ENCODE measurements at places on chromosomes 2 and 18. TPM values are rescaled to one million over a fixed set of nuclear protein-coding genes. Genes with fewer than 3 reads are reported as not detected.
A peak's percentile ranks its signal among the peaks of the same experiment; 100 is the strongest.

GRCh38 chr2:240455647-240456446 is 20.4 kb downstream of the GPC1 start:
- H3K27ac ChIP-seq = peak overlapping the region; percentile 6
- peaks cover 40% of the 10 kb centered on the region for H3K27me3 ChIP-seq
- H3K4me3 ChIP-seq = peak overlapping the region; percentile 21
- no peak for DNase-seq
- H3K36me3 ChIP-seq = peaks cover 7% of the 10 kb centered on the region
- peaks cover 48% of the 10 kb centered on the region for H3K4me1 ChIP-seq

DNA sequence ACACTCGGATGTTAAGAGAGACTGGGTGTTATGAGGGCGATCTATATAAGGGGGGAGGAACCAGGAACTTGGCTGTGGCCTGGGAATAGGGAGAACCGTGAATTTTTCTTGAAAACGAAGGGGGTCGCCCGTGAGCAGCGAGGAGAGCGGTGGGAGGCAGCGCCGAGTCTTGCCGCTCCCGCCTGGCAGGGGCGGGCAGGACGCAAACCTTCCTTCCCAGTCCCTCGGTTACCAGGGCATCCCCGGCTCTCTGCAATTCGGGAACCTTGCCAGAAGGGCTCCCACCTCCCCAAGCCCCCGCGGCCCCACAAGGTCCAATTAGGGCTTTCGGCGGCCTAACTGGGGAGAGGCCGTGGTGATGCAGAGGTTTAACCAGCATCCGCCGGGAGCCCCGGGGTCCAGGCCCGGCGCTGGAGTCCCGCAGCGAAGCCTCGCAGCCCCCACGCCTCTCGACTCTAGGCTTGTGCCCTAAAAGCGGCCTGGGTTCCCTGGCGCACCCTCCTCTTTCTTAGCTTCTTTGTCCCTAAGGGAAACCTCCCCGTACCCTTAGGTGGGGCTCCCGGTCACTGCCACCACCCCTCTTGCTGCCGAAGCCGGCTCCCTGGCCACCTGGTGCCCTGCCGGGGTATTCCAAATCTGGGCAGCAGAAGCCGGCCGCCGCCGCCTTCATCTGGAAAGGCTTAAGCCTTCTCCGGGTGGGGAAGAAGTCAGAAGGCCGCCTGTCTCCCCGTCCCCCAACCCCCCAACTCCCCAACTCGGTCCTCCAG is 680 bp upstream of the FHOD3 start:
- H3K4me1 ChIP-seq = peaks cover 37% of the 10 kb centered on the region
- H3K27ac ChIP-seq = peak overlapping the region; percentile 87
- peak; percentile 91 for DNase-seq

GRCh38 chr2:242065426-242065825 is 195.9 kb downstream of the RTP5 start:
- peak; percentile 37 for DNase-seq
- H3K27ac ChIP-seq = no peak overlapping the region
- H3K4me1 ChIP-seq = no peaks in the 10 kb centered on the region
- H3K27me3 ChIP-seq = no peaks in the 10 kb centered on the region

DNA sequence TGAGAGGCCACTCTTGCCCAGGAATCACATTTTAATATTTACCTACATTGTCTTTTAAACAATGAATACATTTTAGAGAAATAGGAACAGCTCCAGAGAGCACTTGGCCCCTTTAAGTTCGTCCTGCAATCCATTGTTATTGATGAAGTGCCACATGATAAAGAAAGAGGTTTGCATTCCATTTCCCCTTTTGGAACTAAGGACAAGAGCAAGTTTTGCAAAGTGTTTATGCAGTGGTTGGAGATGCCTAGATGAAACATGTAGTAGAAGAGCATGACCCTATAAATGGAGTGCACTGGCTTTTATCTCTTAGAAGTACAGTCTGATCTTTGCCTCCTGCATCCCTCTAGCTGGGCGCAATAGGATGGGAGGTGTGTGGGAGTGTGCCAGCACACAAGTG is 118.7 kb upstream of the CNTNAP5 start:
- no peak overlapping the region for H3K27ac ChIP-seq
- no peaks in the 10 kb centered on the region for H3K36me3 ChIP-seq
- no peak overlapping the region for H3K4me3 ChIP-seq
- no peaks in the 10 kb centered on the region for H3K27me3 ChIP-seq

DNA sequence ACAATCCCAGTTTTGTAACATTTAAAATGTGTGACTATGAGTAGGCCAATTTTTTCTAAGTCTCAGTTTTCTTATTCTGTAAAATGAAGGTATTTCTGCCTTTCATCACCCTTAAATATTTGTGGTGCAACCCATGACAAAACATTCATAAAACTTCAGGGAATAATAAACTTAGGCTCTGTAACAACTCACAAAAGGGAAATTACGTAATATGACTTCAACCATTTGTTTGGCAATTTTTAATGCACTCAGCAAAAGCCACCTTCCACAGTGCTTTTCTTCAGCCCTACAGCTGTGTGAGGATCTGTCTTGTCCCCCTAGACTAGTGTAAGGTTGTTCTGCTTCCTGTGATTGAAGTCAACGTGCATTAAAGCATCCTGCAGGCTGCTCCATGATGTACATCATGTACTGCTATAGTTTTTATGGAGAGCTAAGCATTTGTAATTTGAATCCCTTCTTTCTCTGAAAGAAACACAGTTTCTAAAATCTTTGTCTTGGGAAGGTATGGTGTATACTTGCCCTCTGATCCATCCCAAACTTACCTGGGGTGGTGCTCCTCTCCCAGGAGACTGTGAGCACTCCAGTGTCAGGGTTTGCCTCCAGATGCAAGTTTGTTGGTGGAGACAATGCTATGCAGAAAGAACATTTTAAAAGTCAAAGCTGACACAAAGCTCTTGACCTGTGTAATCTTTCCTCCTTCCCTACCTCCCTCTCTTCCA is 39.1 kb downstream of the FN1 start:
- peaks cover 30% of the 10 kb centered on the region for H3K36me3 ChIP-seq
- peaks cover 52% of the 10 kb centered on the region for H3K4me1 ChIP-seq
- no peak overlapping the region for H3K4me3 ChIP-seq
- DNase-seq = no peak
- no peaks in the 10 kb centered on the region for H3K27me3 ChIP-seq
- peak overlapping the region; percentile 61 for H3K27ac ChIP-seq

GRCh38 chr2:238308177-238308576 is 12.1 kb upstream of the TRAF3IP1 start:
- no peaks in the 10 kb centered on the region for H3K36me3 ChIP-seq
- no peaks in the 10 kb centered on the region for H3K4me1 ChIP-seq
- no peak for DNase-seq
- H3K27me3 ChIP-seq = no peaks in the 10 kb centered on the region

- H3K4me3 ChIP-seq = no peak overlapping the region
- no peak overlapping the region for H3K27ac ChIP-seq
These were observed 96.7 kb downstream of the CRACDL start for GRCh38 chr2:98839292-98839691.

DNA sequence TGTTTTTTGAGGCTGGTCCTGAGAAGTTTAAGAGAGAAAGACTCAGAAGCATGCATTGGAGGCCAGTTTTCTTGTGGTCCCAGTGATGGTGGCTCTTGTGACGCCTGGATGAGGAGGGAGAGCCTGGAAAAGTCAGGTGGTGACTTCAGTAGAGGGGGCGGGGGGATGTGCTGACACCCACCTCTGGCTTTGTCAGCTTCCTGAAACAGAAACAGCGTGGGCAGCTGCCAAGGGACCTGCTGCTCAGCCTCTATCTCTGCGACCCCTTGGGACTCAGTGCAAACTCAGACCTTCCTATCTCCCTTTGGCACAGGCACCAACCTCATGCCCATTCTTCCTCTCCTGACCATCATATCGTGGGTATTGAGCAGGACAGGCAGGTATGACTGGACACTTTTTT is 6.4 kb downstream of the TGFBRAP1 start:
- no peak overlapping the region for H3K27ac ChIP-seq
- no peak overlapping the region for H3K4me3 ChIP-seq
- peaks cover 6% of the 10 kb centered on the region for H3K36me3 ChIP-seq

- no peaks in the 10 kb centered on the region for H3K36me3 ChIP-seq
- no peak overlapping the region for H3K4me3 ChIP-seq
- DNase-seq = no peak
- H3K27ac ChIP-seq = no peak overlapping the region
- H3K27me3 ChIP-seq = no peaks in the 10 kb centered on the region
These were observed 90.5 kb downstream of the SCN9A start for GRCh38 chr2:166285215-166285614.

- H3K27me3 ChIP-seq = no peaks in the 10 kb centered on the region
- peaks cover 36% of the 10 kb centered on the region for H3K4me1 ChIP-seq
- no peaks in the 10 kb centered on the region for H3K36me3 ChIP-seq
- H3K27ac ChIP-seq = peak overlapping the region; percentile 65
- DNase-seq = no peak
These were observed 19.0 kb downstream of the TMSB10 start for GRCh38 chr2:84924173-84925106.

MOCOS gene
- 1.4 TPM for total RNA-seq

ADGRF3 gene
- not detected for total RNA-seq

All from esophagus muscularis mucosa (tissue), 4 donors.